ENCODE measurements at places on chromosomes 5 and 9. TPM values are rescaled to one million over a fixed set of nuclear protein-coding genes. Genes with fewer than 3 reads are reported as not detected.

DNA sequence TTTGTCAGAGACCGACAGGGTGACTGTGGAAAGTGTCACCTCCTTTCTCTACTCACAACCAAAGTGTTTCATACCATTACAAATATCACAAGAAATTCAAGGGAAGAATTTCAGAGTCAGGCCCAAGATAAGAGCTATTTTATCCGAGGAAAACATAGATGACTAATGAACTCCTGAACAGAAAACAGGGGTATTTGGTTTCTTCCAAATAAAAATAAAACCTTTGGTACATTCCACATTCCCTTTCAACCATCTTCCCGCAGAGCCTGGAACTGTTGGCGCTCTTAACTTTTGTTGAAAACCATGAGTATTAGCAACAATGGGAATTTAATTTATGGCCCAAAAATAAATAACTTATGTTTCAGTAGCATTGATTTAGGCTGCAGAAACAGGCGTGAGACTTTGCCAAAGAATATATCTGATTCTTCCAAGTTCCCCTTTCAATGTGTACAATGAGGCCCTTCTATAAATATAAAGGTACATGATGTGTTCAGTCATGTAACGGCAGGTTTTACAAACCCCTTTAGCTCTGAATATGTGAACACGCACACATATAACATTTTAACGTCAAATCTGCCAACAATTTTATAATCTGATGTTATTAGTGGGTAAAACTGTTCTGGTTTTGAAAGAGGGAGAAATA lies 69.5 kb downstream of the RETREG1 start:
- DNase-seq: peak; percentile 14

DNA sequence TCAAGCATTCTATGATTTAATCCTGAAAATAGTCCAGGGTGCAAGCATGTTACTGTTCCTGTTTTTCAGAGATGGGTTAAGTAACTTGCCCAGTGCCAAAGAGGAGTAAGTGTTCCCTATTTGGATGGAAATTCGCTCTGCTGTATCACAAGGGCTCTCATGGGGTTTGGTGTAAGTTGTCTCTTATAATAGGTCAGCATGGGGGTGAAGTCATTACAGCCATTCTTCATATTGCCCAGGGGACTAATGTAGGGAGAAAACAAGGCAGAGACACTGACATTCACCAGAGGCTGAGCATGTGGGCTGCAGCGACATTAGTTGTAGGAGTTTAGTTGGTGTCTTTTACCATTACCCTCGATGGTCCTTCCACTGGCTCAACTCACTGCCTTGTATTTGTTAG lies 142.1 kb upstream of the GLRA1 start:
- no peak for DNase-seq

DNA sequence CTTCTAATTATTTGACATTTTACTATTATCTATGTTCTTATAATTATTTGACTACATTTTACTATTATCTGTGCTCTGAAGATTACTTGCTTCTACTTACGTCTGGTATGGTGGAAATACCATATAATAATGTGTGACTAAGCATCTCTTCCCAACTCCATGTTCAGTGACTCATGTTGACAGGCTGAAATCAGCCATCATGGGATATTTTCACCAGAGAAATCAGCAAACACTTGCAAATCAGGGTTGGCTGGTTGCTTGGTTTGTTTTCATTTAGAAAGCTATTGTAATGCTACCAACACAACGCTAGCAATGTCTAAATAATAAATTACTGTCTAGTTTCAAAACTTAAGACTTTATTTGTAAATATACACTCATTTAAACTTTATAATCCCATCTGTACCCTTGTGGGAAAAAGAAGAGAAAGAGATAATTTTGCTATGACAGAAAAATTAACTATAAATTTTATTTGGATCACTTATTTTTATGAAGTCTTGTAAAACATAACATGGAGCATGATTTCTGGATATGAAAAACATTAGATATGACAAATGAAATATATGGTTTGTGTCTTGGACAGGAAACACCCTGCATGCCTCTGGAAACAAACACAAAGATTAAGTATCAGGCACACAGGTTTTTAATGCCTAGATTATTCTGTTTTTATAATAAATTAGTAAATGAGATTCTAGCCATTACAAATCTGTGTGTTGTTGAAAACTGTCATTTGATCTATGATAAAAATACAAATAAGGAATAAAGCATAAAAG lies 337.6 kb downstream of the BNC2 start:
- DNase-seq: peak; percentile 80

DNA sequence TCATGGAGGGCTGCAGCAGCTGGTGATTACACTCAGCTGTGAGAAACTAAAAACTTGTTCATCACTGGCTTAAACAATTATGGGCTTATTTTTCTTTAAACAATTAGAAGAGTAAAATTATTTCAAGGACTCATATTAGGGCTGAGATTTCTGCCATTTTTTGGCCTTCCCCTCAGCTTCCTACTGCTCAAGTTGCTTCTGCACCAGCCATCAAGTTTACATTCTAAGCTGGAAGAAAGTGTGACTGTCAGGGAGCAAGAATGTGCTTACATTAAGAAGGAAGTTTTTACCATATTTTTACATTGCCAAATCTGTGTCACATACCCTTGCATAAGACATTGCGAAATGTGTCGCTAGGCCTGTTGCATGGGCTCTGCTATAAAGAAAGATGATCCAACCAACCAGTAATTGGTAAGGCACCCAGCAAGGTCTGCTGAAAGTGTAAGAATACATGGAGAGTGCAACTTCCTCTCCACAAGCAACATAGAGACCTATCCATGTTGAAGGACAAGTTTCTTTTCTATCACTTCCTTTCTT lies 260.3 kb upstream of the CDH10 start:
- no peak for DNase-seq

DNA sequence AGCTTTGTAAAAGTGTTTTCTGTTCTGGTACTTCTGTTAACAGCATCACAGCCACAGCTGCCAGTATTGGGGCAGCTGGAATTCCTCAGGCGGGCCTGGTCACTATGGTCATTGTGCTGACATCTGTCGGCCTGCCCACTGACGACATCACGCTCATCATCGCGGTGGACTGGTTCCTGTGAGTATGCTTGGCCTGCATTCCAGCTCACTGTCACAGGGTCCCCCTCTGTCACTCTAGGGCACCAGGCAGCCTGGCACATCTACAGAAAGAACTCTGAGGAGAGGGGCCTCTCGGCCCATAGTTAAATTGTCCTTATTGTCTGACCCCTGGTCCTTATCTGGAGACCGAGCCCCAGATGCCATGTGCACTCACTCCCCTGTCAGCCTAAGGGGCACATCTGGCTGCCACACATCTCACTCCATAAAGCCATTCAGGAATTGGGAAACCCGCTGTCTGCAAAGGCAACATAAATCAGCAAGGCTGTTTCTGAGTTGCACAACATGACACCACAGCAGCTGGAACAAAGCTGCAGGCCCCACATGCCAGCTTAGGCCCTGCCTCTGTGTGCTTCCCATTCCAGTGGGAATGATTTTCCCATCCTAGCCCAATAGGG lies 77.5 kb downstream of the SLC1A3 start:
- DNase-seq: no peak

DNA sequence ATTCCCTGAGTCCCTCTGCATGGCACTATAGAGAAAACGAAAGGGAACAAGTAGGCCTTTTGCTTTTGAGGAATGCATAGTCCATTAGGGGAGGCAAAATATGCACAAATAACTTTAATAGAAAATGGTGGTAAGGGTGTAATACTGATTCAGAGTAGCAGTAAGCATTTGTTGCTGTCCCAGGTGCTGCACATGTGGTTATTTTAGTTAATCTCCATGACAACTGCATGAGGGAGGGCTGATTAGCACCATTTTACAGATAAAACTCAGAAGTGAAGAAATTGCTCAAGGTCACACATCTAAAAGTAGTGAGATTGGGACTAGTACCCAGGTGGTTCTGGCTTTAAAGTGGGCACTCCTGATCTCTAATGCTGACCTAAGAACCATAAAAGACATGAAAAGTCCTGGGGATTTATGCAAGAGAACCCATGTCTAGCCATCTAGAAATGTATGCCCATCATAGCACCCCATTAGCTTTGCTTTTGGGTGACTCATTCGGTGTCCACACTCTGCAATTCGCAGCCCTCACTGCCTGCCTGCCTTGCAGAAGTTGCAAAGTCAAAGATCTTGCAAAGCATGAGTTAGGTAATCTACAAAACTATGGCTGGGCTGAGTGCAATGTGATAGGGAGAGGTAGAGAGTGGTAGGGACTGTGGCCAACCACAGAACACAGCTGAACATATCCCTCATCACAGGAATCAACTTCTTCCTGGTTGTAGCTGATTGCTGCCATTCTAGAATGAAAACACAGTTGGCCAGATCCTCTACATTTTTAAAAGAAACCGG lies 195.2 kb downstream of the PTTG1 start:
- DNase-seq: no peak

DNA sequence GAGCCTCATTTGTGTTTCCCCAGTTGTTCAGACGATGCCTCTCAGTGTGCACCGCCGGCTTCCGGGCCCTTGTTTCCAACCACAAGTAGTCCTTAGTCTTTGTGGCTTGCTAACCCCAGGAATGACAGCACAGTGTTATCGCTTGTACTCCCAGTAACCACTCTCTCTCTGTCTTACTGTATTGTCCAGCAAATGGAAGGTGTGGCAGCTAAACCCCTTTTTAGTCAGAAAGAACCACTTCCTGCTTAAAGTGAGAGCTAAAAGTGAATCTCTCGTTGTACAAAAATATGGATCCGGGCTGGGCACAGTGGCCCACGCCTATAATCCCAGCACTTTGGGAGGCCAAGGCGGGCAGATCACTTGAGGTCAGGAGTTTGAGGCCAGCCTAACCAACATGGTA lies 61.3 kb downstream of the ENC1 start:
- DNase-seq: no peak

GRCh38 chr9:96052686-96053085 lies 177.2 kb downstream of the ERCC6L2 start:
- DNase-seq: no peak

DNA sequence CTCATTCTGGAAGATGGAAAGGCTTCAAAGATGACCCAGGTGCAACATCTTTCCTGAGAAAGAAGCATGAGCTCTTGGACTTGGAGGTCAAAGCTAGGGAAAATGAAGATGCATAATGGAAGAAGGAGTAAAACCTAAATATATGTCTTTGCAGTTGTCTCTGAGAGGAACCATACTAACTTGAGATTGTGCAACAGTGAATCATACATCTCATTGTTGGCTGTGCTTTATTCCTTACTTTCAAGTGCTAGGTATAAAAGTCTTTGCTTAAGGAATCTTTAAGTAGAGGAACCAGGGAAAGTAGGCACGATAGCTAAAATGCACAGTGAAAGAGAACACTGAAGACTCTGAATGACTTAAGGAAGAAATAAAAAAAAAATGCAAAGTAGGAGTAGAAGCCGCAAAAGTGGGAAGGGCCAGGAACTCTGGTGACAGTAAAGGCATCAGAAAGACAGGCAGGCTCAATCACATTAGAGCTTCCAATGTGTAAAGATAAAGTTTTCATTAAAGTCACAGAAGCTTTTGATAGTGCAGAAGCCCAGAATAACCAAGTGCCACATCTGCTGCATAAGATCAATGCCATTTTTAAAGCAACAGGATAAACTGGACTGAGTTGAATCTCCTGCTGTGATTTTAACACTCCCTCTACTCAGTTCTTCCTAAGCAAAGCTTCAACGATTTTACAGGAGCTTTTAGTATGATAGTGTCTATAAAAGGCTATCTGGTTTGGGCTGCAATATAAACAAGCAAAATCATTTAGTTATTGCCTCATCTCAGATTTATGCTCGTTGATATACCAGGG lies 432.3 kb upstream of the EDIL3 start:
- peak; percentile 1 for DNase-seq

- no peak for DNase-seq
These were observed 143.7 kb downstream of the ARHGAP26 start for GRCh38 chr5:142913728-142914338.

GRCh38 chr5:149667084-149667828 lies 62.9 kb upstream of the PPARGC1B start:
- peak; percentile 25 for DNase-seq

- DNase-seq: no peak
These were observed 30.8 kb upstream of the NIM1K start for GRCh38 chr5:43161244-43161643.

GRCh38 chr5:56696900-56697299 lies 118.4 kb upstream of the MAP3K1 start:
- DNase-seq: peak; percentile 10

DNA sequence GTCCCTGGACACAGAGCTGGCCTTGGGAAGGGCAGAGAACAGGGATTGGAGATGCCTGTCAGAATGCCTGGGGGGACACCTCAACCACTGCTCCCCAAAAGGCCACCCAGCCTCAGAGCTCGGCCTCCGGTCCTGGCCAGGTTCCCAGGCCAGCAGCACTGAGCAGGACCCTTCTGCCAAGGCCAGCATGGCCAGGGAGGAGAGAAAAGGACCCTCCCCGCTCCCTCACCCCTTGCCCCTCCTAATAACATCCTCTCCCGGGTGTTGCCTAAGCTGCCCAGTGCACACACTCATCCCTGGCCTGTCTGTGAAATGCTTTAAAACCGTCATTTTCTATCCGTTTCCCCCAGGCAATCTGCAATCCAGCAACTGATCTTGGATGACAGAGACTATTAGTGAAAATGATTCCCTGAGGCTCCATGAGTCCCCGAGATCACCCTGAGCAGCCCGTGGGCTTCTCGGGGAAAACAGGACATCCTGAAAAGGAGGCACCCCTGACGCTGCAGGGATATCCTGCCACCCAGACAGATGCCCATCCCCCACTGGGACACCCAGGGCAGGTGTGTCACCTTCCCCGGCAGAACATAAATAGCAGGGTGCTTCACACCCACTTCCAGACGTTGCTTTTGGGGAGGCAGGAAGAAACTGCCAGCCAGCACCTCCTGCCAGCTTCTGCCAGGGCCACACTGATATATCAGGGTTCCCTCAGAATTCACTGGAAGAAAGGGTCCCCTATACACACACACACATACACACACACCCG lies 75.3 kb downstream of the ADAMTS2 start:
- no peak for DNase-seq

Gene BAAT
- not detected for total RNA-seq

Gene ADRB2
- total RNA-seq: 0.16 TPM

Gene NR5A1
- total RNA-seq: not detected

Gene SLC34A1
- not detected for total RNA-seq

Gene FAM53C
- total RNA-seq: 16.4 TPM

Gene DMRT2
- total RNA-seq: not detected

Gene GABRA1
- total RNA-seq: not detected
